ENCODE measurements at places on chromosomes 6 and 20.

DNA sequence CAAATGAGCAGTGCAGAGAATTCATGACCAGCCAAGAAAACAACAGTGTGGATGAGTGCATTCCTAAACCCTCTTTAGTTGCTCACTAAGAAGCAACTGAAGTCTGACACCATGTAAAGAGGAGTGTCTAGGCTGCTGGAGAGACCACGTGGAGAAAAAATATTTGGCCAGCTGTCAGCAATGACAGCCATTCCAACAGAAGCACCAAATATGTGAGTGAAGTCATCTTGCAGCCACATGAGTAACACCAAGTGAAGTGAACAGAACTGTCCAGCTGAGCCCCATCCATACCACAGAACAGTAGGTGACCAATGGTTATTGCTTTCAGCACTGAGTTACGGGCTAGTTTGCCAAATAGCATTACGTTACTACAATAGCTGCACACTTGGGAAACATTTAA, 89.4 kb downstream of the TBXT start:
- DNase-seq, result no peak

- DNase-seq, result peak; percentile 85
These were observed 6.5 kb downstream of the PEDS1 start for GRCh38 chr20:50146732-50147662.

GRCh38 chr6:144756469-144756868, 471.3 kb downstream of the UTRN start:
- DNase-seq, result peak; percentile 25

GRCh38 chr6:13454286-13455221, 32.8 kb downstream of the GFOD1 start:
- DNase-seq, result peak; percentile 93

DNA sequence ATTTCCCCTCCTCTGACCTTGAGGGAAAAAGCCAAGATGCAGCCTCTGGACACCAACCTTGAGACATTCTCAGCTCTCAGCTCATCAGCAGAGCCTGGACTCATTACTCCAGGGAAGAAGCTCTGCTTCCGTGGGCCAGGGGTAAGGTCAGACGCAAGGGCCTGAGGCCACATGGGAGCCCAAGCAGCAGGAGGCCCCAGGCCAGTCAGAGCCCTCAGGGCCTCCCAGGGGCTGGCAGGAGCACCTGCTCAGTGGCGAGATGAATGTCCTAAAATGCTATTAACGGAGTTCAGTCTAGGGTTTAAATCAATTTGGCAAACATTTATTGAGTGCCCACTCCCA, 208.6 kb downstream of the ERMARD start:
- no peak for DNase-seq

DNA sequence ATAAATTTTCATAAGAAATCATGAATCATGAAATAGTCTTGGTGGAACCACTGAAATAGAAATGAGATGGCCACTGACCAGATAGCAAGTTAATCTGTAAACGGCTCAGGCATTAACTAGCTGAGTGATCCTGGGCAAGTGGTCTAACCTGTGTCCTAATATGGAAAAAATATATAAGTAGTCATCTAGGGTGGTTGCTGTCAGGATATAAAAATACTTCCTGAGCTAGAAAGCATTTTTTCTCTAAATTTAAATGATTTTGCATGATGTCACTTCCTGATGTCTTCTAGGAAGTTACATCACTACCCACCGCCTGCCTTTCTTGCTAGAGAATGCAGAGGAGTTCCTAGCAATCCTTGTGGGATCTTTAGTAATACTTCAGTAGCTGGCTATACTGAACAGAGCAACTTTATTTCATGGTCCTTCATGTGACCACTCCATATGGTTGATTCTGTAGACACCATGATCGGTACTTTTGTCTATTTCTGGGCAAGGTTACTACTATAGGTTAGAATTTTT, 228.1 kb upstream of the CEP162 start:
- no peak for DNase-seq

DNA sequence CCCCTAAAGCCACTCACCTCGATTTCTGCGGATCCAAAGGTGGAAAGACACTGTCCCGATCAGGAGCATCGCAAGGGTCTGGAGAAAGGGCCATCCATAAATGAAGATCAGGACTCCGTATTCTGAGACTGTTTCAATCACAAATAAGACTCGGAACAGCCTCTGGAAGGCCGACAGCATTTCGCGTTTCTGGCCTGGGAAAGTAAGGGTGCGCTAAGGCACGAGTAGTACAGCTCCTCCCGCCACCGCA, 44.6 kb downstream of the DPPA5 start:
- no peak for DNase-seq

DNA sequence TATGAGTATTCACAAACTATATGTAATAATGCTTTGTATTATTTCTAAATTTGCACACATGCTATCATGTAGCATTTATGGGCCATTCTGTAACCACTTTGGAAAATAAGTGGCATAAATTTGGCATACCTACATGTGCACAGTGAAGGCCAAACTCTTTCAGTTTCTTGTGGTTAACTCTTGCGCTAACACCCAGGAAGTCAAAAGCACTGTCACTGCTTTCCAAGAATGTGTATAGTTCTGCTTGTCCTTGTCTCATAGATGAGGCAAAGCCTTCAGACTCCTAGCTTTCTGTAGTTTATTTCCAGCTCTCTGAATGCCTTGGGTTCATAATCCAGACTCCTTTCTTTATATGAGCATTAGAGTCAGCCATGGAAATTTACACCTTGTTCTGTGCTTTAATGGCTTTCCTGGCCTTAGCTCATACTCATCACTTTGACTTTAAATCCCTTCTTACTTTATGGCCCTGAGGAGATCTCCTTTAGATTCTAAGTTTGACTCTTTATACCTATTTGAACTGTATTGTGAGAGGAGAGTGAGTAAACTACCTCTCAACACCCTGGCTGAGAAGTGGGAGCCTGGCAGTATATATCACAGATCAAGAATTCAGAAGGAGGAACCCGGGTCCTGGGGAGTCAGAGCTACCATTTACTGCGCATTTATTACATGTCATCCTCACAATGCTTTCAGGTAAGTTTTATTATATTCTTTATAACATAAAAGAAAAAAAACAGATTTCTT, 949 bp upstream of the SLC17A3 start:
- peak; percentile 55 for DNase-seq

GRCh38 chr6:35299674-35300073, 2.1 kb downstream of the DEF6 start:
- peak; percentile 91 for DNase-seq

DNA sequence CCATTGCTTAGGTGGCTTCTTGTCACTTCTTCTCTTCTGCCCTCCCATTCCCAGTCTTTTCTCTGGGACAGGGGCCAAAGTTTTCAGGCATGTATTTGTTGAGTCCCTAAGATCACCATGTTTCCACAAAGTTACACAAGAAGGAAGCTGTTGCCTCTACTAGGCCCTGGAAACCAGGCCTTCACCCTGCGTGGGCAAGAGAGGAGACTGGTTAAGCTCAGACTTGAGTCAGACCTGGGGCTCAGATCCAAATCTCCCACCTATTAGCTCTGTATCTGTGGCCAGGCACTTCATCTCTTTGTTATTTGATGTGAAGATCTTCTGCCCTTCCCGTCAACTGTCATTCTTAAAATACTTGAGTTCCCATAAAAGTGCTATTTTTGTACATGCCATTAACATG, 154.6 kb downstream of the SASH1 start:
- no peak for DNase-seq

DNA sequence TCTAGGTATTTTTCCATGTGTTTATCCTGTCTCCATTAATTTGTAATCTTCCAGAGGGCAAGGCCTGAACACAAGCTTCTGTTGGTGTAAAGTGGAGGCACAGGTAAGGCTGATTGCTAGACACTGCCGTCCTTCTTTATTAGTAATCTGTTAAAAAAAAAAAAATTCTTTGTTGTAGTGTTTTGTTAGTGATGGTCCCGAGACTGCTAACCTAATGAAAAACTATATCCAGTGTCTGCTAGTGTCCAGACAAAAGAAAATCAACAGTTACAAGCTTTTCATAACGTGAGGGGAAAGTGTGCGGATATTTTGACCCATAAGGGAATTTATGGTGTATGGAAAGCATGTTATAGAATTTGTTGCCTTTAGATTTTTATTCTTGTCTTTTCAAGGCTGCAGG, 4.2 kb upstream of the HIVEP1 start:
- DNase-seq, result no peak

DNA sequence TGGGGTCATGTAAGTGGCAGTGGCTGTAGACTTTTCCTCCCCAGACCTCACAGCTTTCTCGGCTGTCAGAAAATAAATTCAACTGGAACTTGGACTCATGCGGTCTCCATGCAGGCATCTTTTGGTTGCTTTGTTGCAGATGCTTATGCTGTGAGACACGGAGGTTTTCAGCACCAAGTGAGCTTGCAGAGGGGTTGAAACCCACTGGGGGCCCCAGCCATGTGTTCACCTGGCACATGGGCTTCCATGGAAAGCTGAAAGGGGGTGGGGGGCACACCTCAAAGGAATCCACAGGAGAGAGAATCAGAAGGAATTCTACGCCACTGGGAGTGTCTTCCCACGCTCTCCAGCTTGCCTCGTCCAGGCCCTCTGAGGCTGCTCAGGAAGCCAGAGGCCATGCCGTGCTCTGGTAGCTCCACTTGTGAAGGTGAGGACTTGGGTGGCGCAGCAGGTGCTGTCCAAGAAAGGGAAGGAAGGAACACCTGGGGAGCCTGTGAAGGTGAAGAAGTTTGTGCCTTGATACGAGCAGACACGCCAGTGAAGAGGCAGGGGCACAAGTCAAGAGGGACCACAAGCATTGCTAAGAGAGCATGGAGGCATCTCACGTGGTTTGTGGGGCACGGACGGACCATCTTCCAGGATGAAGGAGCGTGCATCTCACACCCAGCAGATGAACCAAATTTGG, 134.3 kb upstream of the PMEPA1 start:
- no peak for DNase-seq

DNA sequence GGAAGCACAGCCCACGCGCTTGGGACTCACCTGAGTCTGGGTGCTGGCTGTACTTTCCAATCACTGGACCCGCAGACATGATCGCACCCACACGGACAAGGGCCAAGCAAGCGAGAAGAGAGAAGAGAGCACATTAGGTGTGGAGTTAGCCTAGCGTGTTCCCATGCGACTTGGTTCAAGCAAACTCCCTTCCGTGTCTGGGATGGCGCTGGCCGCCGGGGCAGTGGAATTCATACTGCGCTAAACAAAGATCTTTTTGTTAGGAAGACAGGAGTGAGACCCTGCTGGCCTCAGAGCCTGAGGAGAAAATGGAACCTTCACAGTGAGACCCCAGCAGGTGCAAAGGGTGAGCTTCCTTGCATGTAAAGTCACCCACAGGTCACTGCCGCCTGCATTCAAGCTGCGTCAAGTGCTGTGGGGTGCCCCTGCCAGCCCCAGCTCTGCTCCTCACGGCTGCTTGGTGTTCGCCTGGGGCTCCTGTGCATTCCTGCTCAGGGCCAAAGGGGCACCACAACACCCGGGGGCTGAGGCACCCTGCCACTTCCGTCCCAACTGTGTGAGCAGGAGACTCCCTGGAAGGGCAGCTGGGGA, 26.4 kb downstream of the PSMG4 start:
- no peak for DNase-seq

- DNase-seq, result no peak
These were observed 236.8 kb downstream of the DLL1 start for GRCh38 chr6:170053966-170054661.

GRCh38 chr20:43939762-43940121, 25.1 kb downstream of the TOX2 start:
- DNase-seq, result no peak

- DNase-seq, result peak; percentile 96
These were observed 12.2 kb upstream of the NCOA3 start for GRCh38 chr20:47489448-47489872.
